ENCODE measurements at places on chromosomes 11 and 22.

DNA sequence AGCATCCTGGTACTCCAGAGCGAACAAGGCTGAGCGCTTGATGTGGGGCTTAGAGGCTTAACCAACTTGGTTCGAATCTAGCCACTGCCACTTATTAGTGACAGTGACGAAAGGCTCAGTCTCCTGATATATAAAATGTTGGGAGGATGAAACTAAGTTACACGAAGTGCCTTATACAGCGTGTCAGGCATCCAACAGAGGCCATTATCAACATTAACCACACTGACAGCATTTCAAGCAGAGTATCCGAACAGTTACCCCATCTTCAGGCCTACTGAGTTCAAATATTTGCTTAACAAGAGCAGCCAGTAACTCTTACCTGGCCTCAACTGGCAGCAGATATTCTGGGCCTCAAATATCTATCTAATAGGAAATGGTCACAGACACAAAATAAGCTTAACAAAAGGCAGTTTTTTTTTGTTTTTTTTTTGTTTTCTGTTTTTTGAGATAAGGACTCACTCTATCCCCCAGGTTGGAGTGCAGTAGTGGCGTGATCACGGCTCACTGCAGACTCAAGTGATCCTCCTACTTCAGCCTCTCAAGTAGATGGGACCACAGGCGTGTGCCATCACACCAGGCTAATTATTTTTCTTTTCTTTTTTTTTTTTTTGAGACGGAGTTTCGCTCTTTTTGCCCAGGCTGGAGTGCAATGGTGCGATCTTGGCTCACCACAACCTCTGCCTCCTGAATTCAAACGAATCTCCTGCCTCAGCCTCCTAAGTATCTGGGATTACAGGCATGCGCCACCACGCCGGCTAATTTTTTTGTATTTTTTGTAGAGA, 2.9 kb downstream of the SERPIND1 start:
- no peak for DNase-seq

- no peak for DNase-seq
These were observed 9.5 kb downstream of the SYT7 start for GRCh38 chr11:61571337-61571736.

- DNase-seq = no peak
These were observed 5.0 kb downstream of the NAGA start for GRCh38 chr22:42065438-42066125.

DNA sequence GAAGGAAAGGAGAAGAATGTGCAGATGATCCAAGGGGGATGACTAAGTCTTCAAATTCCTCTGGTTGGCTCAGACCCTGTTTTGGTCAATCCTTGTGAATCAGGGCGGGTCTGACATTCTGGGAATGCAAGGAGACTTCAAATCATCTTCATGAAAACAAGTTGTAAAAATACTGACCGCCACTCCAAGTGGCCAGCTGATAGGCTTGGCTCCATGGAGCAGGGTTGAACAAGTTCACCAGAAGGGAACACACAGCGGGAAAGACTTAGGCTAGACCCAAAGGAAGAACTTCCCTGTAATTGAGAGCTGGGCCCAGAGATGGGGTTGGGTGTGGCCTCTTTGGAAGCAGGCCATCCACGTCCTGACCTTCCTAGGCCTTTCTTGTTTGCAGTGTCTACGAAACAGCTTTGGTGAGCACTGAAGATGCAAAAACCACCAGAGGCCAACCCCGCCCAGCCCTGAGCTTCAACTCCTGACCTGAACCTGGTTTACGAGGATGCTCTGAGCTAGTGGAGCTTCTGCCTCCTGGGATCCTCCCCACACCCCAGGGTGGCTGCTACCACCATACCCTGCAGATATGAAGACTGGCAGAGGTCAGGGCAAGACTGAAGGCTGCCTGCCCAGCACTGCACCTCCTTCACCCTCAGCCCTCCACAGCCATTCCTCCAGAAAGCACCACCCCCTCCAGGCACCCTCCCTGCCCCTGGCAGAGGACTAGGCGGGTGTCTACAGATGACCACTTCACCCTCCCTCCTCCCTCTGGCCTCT, 26.1 kb downstream of the GDPD5 start:
- DNase-seq = peak; percentile 96

DNA sequence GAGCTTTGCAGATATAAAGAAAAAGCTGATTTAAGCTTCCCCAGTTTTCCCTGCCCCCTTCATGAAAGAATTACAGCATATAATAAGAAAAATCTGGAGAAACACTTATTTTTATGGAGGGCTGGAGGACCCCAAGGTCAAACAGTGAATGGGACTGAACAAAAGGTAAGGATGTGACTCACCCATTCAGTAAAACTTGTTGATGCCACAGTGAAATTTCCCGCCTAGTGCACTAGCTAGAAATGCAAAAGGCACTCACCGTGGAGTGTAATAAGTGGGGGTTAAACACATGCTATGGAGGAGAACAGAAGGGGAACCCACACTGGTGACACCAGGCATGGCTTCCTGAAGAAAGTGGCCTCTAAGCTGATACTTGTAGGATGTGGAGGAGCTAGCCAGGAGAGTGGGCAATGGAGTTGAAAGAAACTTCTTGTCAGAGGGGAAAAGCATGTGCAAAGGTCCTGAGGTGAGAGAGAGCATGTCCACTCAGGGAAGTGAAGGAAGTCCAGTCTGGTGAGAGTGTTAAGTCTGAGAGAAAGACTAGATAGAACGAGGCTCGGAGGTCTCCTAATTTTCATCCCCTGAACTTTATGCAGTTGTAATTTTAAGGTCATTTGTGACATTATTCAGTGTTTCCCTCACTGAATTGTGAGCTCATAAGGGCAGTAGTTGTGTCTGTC, 77.1 kb downstream of the MIAT start:
- DNase-seq = no peak

DNA sequence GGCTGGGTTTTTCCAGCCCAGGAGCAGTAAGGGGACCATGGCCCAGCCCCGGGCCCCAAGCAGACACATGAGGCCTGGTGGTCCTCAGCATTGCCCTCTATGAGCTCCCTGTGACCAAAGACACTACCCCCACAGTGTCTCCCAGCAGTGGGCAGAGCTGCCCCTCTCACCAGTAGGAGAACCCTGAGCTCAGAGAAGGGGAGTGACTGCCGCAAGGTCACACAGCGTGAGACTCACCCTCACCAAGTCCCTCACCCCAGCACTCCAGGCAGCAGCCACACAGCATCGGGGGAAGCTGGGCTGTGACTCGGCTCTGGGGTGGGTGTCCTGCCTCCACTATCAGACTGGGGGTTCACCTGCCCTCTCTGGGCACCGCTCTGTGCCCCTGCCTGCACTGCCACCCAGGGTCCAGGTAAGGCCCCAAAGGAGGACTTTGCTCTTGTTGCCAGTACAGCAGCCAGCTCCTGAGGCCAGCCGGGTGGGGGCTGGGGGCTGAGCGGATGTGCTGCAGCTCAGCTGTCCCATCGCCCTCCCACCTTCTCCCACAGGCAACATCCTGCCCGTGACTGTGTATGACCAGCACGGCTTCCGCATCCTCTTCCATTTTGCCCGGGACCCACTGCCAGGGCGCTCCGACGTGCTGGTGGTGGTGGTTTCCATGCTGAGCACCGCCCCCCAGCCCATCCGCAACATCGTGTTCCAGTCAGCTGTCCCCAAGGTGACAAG, 7.9 kb upstream of the SH3BP1 start:
- DNase-seq = no peak

- DNase-seq = peak; percentile 91
These were observed 29.0 kb upstream of the PARVG start for GRCh38 chr22:44151676-44152075.

DNA sequence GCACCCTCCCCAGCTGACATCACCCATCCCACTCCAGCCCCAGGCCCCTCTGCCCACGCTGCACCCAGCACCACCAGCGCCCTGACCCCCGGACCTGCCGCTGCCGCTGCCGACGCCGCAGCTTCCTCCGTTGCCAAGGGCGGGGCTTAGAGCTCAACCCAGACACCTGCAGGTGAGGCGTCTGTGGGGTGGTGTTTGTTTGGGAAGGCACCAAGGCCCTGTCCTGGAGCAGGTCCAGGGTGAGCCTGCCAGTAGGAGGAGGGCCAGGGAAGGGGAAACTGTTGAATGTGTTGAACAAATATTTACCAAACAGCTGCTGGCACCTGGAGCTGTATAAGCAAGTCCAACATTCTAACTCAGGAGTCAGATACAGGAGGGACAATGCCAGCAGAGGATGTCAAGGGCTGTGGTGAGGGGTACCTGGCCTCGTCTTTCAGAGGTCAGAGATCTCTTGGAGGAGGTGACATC, 3.1 kb downstream of the VEGFB start:
- no peak for DNase-seq

GRCh38 chr11:27710536-27710935, 10.3 kb upstream of the BDNF start:
- no peak for DNase-seq

GRCh38 chr11:9834291-9834690, 170.4 kb downstream of the SWAP70 start:
- peak; percentile 48 for DNase-seq

- peak; percentile 77 for DNase-seq
These were observed 787.1 kb upstream of the API5 start for GRCh38 chr11:42524534-42525227.

DNA sequence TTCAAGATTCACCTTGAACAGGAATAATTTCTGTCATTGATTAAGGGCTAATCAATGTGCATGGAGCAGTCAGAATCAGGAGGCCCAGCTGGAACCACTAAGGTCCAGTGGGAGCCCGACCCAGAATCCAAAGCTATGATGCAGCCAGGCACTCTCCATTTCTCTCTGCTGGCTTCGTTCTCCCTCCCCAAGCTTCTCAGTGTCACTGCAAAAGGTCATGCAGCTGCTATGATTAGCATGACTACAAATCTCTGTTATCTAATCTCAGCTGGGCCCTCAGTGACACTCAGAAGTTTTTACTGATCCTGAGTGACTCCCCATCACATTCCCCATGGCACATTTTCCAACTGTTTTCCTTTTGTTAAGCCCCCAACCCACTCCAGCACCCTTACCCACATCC, 31.1 kb upstream of the PRSS23 start:
- no peak for DNase-seq

GRCh38 chr11:59175091-59175501, 3.2 kb downstream of the DTX4 start:
- DNase-seq = no peak

DNA sequence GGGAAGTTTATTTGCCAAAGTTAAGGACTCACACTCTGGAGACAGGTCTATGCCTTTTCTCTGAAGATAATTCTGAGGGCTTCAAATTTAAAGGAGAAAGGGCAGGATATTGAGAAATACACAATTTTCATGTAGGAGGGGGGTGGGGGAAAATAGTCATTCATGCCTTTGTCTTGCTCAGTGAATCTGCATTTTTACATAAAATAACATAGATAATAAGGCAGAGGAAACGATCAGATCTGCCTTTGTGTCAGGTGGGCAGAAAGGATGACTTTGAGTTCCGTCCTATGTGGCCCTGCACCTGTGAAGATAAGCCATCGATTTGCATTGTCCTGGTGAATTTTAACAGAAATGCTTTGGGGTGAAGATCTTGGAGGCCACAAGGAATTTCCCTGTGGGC, 76.8 kb downstream of the SC5D start:
- no peak for DNase-seq

- DNase-seq = no peak
These were observed 42.4 kb downstream of the PRR14L start for GRCh38 chr22:31707519-31707918.

DNA sequence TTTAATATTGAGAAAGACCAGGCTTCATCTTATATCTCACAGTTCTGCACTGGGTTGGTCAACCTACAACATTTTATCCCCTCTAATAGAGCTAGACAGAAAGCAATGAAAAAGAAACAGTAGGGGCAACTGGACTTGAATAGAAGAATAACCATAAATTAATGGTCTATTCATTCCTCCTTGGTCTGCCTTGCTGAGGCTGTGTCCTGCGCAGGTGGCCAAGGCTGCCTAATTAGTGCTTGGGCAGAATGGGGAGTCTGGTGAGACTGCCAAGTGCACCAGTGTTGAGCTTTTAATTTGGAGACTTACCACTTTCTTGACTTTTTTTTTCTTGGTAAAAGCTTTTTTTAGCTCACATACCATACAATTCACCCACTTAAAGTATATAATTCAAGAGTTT, 35.0 kb upstream of the SPON1 start:
- no peak for DNase-seq

GRCh38 chr11:12253843-12254281, 123.5 kb upstream of the PARVA start:
- no peak for DNase-seq

GRCh38 chr11:75813124-75813523, 1.9 kb upstream of the UVRAG start:
- no peak for DNase-seq

- DNase-seq = no peak
These were observed 4.4 kb downstream of the RBX1 start for GRCh38 chr22:40955571-40955970.

- no peak for DNase-seq
These were observed 2.3 kb upstream of the VSIG2 start for GRCh38 chr11:124754309-124754708.

GRCh38 chr22:27804470-27805297, 3.1 kb upstream of the MN1 start:
- peak; percentile 79 for DNase-seq

DNA sequence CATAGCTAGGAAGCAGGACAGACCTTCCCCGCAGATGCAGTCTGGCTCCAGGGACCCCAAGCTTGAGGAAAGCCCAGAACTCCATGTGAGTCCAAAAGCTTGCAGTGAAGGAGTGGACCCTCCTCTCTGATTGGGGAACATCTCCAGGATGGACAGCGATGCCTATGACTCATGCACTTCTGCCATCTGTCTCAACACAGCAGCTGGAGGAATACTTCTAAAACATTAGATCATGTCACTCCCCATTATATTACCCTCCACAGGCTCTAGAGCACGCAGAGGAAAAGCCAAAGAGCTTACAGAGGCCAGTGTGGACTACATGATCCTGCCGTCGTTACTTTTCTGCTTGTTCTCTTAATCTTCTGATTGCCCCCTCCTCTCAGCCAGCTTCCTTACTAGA, 605.7 kb downstream of the INSC start:
- no peak for DNase-seq

DNA sequence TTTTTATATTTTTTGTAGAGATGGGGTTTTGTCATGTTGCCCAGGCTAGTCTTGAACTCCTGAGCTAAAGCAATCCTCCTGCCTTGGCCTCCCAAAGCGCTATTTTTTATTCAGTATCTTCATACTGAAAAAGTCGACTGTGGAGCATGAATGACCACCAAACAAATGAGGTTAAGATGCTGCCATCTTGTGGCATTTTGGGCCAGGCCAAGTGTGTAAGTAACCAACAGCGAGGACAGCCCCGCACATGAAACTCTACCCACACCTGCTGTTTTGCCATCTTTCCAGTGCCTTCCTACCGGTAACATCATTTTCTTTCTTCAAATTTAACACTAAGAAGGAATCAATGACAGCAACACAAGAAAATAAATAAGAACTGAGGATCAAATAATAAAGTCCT, 32.2 kb upstream of the AQP11 start:
- DNase-seq = peak; percentile 11

GRCh38 chr11:34468209-34468841, 29.6 kb downstream of the CAT start:
- DNase-seq = peak; percentile 13

GRCh38 chr11:128723531-128723930, 29.7 kb downstream of the FLI1 start:
- DNase-seq = no peak

DNA sequence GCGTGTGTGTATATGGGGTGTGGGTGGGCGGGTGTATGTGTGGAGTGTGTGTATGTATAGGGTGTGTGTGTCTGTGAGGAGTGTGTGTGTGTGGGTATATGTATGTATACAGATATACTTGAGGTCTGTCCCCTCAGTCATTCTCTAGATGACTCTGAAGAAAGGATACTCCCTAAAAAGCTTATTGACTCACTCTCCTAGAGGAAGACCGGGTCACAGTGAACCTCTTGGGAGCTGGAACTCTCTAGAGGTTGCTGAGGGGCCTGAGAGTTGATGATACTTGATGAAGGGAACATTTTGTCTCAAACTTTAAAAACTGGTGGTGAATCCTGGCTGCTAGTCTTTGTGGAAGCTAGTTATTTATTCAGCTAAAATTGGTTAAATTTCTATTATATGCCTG, 15.1 kb downstream of the STX3 start:
- no peak for DNase-seq

Data from fibroblast of skin of scalp (primary cell).